ENCODE measurements at places on chromosomes 1 and 21.

DNA sequence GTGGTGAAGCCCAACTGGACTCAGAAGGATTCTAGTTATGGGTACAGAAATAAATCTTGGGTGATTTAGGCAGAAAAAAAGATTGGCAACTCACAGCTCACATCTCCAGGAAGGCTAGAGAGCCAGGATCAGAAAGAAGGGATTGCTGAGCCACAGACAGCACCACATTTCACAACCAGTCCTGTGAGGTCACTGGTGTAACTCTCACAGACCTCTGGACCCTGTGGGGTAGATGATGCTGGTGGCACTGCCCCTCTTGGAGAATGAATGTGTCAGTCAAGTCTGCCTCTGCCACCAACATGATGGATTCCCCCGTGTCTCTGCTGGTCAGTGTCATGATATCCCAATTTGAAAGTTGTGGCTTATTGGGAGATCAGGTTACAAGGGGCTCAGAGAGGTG, 70.9 kb upstream of the HMCN1 start:
- DNase-seq, result no peak

DNA sequence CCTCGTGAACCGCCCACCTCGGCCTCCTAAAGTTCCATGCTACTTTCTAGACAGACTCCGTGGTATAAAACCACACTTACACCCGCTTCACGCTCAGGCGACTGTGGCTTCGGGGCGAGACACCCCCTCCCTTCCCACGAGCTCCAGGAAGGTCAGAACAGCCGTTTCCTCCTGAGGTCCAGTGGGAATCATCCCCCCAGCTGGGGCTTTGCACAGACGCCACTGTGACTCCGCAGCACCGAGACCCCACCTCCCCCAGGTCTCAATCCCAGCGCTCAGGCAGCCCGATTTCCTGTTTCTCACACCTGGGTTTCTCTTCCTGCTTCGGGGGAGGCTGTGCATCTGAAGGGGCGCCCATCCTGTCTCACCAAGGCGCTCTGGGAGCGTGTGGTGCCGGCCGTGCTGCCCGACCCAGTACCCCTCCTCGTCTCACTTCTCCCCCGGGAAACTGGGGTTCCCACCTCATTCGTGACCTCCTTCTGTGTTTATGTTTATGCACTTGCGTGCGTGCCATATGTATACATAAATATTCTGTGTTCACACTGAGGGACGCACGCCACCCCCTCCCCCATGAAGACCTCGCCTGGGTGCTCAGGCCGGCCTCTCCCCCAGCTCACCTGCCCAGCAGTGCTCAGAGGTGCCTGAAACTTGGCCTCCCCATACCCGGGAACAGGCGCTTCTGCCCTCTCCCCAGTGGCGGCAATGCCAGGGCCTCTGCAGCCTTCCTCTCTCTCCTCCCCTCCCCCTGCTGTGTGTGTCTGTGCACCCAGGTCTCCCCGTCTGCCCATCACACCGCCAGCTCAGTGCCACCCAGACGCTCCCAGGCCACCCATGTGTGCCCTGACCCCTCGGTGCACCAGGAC, 14.6 kb downstream of the SLC35E2B start:
- DNase-seq, result no peak

DNA sequence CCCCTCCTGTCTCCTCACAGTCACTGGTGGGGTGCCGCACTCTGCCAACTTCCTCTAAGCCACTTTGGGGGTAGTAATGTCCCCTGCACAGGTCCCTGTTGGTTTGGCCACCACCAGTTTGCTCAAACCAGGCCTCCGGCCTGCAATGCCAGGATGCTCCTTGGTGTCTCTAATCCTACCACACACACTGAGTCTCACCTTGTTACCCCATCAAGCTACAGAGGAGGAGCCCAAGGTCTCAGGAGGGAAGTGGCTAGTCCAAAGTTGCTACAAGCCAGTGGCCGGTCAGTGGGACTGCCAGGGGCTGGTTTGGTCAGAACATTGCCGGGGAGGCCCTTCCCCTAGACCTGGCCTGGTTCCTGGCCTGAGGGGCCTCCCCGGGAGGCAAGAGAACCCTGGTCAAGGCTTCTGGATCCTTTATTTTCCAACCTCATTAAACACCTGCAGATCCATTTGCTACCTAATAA, 21.5 kb upstream of the LRP8 start:
- no peak for DNase-seq

DNA sequence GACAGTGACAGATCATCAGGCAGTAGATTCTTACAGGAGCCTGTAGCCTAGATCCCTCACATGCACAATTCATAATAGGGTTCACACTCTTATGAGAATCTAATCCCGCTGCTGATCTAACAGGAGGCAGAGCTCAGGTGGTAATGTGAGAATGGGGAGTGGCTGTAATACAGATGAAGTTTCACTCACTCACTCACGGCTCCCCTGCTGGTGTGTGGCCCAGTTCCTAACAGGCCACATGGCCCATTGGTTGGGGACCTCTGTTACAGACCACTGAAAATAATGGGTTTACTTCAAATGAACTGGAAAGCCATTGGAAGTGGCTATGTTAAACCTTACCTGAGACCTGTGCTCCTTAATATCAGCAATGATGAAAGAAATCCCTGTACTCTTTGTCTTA, 151.0 kb downstream of the GRIK1 start:
- no peak for DNase-seq

- no peak for DNase-seq
These were observed 149.6 kb downstream of the C1orf21 start for GRCh38 chr1:184536246-184536985.

DNA sequence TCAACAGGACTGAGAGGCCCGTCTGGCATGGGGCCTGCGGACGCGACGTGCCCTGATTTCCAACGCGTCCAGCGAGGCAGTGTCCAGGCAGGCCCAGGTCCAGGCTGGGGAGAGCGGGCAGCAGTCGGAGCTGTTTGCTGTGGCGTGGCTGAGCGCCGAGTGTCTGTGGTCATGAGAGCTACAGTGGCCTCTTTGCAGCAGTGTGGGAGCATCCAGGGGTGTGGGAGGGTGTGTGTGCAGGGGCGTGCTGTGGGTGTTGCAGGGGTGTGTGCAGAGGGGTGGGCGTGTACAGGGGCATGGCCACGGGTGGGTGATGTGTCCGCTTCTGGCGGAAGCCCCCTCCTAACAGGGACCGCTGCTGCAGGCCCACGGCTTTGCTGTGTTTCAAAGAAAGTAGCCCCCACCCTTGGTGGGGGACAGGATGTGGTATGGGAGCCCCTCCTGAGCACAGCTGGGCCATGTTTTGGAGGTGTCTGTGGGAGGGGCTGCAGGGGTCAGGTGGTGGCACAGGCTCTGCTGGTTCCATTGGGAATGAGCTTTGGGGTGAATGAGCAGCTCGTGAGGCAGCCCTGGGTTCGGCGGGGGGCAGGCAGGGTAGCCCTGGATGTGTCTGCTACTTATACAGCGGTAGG, 17.7 kb downstream of the PLCH2 start:
- no peak for DNase-seq

DNA sequence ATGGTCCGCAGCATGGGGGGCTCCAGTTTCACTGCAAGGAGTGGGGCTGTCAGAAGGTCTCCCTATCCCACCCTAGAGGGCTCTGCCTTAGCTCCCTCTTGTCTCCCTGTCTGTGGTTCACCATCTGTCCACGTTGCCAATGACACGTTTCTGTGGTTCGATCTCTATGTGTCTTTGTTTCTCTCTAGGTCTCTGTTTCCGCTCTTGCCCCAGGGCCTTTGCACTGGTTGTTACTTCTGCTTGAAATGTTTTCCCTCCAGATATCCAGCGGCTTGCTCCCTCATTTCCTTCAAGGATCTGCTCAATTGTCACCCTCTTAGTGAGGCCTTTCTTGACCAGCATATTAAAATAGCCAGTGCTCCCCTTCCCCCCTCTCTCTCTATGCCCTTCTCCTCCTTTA, 8.5 kb upstream of the MRPS15 start:
- DNase-seq, result no peak

DNA sequence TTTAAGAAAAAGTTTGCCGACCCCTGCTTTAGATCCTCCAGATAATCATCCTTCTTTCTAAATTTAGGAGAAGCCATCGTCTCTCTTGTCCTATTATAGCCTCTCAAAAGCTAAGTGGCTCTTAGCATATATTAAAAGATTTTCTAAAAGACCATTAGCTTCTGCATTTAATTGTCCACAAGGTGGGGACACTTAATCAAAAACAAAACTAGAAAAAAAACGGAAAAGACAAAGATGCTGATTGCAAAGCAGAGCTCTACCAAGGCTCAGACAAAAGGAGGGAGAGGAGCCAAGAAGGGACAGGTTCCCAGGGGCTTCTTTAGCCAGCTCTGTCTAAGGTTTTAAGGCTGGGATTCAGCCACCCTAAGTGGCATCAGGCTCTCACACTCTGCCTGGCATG, 128.3 kb upstream of the HMGB4 start:
- no peak for DNase-seq

DNA sequence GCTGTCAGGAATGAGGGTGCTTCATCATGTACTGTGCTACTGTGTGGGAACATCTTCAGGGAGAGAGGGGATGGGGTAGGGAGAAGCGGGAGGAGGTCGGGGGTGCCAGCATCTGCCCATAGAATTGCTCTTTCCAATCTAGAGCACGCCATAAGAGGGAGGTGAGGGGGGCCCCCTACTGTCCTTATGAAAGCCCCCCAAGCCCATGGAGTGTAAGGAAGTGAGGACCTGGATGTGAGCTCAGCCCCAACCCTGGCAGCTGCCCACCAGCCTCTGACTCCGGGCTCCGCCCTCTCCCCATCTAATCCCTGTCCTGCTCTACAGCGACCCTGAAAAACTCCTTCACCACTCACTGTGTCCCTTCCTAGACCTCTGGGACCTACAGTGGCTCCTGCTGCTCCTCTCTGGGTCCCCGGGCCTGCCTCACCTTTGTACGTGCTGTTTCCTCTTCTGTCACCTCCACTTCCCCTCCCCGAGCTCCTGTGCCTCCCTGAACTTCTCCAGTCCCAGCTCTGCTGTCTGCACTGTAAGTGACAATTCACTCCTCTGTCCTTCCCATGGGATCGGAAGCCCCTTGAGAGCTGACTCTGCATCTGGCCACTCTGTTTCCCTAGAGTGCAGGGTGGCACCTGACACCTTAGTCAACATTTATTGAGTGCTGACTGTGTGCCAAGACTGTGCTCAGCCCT, 269.4 kb downstream of the PTPRU start:
- no peak for DNase-seq

- DNase-seq, result no peak
These were observed 86.5 kb upstream of the TNR start for GRCh38 chr1:175829845-175830244.

DNA sequence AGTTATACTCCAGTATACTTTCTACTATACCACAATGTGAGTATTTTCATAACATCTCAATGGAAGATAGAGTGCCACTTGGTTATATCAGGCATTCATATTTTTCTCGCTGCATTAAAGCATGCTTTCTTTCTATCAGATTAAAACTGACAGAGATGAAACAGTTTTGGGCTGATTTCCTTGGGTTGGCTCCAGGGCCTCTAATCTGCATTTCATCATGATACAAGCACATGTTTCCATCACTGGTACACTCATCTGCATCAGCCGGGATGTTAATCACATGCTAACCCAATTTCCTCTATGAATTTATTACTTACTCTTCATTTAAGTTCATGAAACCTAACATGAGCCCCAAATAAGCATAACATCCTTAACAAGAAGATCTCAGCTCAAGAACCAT, 289.0 kb upstream of the DAB1 start:
- DNase-seq, result no peak

GRCh38 chr1:203405703-203406438, 54.9 kb upstream of the FMOD start:
- no peak for DNase-seq

DNA sequence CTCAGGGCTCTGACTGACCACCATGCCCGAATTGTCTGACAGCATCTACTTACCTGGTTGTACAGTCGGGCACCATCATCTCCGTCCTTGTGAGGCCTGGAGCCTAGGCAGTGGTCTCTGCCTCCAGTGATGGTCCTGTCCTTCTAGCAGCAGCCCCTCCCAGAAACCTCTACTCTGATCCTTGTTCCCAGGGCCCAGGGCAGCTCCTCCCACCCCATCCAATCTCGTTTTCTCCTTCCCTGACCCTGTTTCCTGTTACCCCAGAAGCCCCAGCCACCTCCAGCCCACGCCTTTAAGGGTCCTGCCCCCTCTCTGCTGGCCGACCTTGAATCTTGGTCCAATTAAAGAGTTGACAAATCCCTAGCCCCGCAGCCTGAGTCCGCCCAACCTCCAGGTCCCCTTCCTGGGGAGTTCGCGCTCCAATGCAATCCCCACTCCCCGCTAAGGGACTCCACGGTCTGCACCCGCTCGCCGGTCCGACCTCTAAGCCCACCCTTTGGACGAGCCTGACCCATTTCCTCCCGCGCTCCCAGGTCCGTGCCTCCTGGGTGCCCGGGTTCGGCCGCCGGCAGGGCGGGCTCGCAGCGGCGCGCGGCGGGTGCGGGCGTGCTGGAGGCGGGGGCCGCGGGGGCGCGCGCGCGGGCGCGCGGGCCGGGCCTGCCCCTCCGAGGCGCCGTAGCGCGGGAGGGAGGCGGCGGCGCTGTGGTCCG, at the start of gene B4GALT2:
B4GALT2 (plus strand) TSS at position 660 of the 710 bp plus-strand sequence. CDS start 1,951 bp downstream, outside the sequence.
- DNase-seq, result no peak

DNA sequence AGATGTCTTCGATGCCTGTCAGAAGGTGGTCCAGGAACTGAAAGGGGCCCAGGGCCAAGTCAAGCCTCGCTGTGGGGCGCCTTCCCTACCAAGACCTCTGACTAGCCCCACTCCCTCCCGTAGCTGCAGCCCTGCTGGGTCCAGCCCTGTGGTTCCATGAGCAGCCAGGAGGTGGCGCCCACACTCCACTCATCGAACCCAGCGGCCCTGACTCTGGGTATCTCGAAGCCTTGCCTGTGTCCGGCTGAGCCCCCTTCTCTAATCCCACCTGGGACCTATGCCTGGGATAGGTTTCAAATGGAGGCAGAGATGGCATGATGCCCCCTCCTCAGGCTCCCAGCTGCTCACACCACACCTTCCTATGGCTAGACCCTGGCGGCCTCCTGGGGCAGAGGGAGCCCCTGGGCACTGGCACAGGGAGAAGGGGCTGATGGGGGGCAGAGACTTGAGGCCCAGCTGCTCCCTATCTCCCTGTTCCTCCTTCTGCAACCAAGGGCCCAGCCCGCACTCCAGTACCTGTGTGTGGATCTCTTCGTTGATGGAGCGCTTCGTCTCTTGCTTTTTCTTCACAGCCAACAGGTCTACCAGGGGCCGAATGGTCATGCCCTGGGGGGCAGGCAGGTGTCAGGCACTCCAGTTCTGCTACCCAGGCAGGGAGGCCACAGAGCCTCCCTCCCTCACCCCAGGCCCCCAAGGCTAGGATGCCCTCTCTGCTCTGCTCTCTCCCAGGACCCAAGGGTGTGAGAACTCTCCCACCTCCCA, 52.0 kb downstream of the SLC9A1 start:
- no peak for DNase-seq

GRCh38 chr1:36759355-36759754, 275.0 kb downstream of the GRIK3 start:
- DNase-seq, result no peak

- DNase-seq, result no peak
These were observed 140.4 kb downstream of the ZNF326 start for GRCh38 chr1:90135286-90135685.

Measured in epithelial cell of prostate (primary cell).